ENCODE measurements at places on chromosomes 2 and 18.

GRCh38 chr2:156087875-156088274 lies 244.6 kb downstream of the NR4A2 start:
- DNase-seq: no peak

GRCh38 chr2:191740016-191740419 lies 62.1 kb downstream of the NABP1 start:
- peak; percentile 41 for DNase-seq

DNA sequence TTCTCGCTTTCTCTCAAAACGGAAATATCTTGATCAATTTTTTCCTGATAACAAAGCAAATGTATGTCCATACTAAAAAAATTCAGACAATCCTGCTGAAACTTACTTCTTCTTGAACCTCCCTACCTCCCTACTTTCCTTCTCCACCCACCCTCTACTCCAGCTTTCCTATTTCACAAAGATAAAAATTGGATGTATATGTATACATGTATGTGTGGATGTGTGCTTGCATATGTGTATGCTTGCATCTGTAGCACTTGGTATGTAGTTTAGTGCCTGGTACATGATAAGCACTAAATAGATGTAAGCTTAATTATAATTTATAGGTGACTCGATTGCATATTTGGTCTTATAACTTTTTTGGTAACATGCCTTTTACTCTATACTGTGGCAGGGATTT lies 167.5 kb upstream of the ITGA4 start:
- no peak for DNase-seq

- DNase-seq: no peak
These were observed 18.7 kb downstream of the IL36B start for GRCh38 chr2:113034016-113034415.

DNA sequence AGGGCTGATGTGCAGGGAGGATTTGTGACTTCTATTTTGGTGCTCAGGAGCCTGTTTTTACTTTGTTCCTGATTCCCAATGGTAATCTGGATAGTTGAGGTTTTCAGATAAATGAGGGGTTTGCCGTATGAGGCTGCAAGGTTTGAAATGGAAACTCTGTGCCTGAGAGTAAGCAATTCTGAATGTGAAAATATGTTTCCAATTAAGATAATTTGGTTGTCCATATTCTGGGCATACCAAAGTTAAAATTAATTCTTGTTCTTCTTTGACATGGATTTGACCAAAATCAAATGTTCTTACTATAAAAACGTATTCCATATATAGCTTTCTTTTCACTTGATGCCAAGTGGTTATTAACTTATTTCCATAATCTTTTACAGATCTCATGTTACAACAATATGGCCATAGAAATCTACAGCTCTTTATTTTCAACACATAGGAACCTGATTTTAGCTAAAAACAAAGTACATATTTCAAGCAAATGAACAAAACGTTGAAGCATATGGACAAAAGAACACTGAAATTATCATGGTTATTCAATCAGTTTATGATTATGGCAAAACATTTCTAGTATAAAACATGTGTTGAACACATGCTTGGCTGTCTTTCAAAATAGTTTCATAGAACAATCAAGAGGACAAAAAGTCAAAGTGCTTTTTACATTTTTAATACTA lies 63.4 kb upstream of the ARHGAP28 start:
- no peak for DNase-seq

GRCh38 chr2:217382794-217383193 lies 522.9 kb upstream of the TNP1 start:
- no peak for DNase-seq

DNA sequence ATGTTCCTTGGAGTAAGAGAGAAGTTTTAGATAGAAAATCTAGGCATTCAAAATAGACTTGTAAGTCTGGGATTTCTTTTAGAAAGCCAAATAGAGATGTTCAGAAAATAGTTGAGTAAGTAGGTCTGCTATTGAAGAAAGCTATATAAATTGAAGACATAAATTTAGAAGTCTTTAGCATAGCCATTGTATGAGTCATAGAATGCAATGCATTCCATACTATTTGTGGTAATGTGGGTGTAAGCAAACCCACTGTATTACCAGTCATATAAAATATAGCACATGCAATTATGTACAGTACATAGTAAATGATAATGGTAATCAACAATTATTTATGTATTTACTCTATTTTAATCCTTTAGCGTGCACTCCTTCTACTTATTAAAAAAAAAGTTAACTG lies 14.1 kb downstream of the MC4R start:
- DNase-seq: no peak

DNA sequence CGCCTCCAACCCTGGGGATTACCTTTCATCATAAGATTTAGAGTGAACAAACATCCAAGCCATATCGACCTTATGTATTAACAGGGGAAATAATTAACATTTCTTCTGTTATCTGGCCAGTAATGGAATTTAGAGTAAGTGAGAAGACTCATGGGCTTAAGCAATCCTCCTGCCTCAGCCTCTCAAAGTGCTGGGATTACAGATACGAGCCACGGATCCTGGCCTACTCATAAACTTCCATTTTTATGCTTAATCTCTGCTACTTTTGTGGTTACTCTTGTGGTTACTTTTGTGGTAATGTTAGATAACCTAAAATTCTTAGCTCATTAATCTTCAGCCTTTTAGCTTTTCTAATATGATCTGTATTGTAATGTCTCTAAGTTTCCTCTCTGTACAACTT lies 159.3 kb upstream of the SLC8A1 start:
- DNase-seq: no peak

GRCh38 chr18:47501946-47502345 lies 250.5 kb upstream of the SKOR2 start:
- no peak for DNase-seq

- DNase-seq: no peak
These were observed 257.3 kb downstream of the ATAD2B start for GRCh38 chr2:23669413-23670244.

GRCh38 chr2:16067037-16067406 lies 126.7 kb downstream of the MYCN start:
- DNase-seq: no peak

DNA sequence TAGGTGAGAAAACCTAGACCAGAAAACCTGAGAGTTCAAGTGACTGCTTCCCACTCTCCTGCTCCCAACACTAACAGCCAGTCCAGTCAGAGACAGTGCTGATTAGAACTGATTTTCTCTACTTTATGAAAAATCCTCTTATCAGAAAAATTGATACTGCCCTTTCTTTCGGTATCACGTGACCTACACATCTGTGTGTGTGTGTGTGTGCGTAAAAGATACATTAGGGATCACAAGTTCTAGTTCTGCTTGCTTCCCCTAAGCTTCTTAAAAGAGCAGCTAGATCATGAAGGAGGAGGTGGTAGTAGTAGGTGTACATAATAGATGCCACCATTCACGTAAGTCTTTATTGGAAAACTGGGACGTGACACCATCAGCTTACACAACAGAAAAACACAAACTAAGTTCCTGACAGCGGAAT lies 1.5 kb downstream of the ARL5A start:
- DNase-seq: no peak

GRCh38 chr18:46567196-46567595 lies 89.8 kb downstream of the LOXHD1 start:
- no peak for DNase-seq

DNA sequence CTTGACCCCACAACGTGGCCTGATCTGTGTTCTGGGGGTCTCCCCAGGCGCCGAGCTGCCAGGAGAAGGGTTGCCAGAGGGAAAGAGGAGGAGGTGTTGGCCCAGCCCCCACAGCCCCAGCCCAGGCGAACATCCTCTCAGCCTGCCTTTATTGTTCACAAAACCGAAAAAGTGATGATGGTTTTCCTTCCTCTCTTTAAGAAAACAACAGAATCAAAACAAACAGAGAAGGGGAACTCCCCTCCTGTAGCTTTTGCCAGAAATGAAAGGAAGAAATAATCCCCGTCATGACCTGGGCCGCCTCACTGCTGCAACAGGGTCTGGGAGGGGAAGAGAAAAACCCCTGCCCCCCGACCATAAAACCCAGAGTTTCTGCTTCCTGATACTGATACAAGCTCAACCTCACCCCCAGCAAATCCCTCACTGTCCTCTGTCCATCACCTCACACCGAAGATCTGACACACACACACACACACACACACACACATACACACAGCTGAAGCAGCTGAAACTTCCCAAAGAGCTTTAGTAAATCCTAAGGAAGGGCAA lies 52.0 kb downstream of the ZFP36L2 start:
- DNase-seq: peak; percentile 80

DNA sequence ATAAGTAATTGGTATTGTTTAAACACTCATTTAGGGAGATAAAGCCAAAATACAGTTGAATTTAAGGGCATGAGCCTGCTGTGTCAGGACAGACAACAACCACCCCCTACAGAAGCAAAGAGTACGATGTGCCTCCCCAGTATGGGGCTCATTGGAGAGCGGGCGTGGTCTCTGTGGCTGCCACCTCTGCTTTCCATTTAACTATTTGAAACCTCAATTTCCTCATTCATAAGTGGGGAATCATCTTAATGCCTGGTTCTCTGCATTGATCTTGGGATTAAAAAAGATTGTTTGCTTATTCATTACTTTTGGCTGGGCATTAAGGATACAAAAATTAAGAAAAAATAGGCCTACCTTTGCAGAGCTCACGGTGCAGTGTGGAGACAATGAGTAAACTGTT lies 21.4 kb downstream of the KCNS3 start:
- no peak for DNase-seq

GRCh38 chr2:121502781-121503180 lies 27.9 kb upstream of the RNU4ATAC start:
- no peak for DNase-seq

- no peak for DNase-seq
These were observed 25.7 kb downstream of the RRM2 start for GRCh38 chr2:10148268-10148667.

- DNase-seq: no peak
These were observed 157.5 kb downstream of the ZFP36L2 start for GRCh38 chr2:43068631-43069517.

- no peak for DNase-seq
These were observed 39.7 kb downstream of the THUMPD2 start for GRCh38 chr2:39739386-39739785.

- no peak for DNase-seq
These were observed 1.4 kb downstream of the LAMA1 start for GRCh38 chr18:7116001-7116730.
